CD4-positive, alpha-beta T cell treated with Interleukin-10 for 1 hour (primary cell): ENCODE measurements at places on chromosomes 2 and 18.

GRCh38 chr2:180542511-180542910, 437.9 kb upstream of the UBE2E3 start:
- no peak for DNase-seq

DNA sequence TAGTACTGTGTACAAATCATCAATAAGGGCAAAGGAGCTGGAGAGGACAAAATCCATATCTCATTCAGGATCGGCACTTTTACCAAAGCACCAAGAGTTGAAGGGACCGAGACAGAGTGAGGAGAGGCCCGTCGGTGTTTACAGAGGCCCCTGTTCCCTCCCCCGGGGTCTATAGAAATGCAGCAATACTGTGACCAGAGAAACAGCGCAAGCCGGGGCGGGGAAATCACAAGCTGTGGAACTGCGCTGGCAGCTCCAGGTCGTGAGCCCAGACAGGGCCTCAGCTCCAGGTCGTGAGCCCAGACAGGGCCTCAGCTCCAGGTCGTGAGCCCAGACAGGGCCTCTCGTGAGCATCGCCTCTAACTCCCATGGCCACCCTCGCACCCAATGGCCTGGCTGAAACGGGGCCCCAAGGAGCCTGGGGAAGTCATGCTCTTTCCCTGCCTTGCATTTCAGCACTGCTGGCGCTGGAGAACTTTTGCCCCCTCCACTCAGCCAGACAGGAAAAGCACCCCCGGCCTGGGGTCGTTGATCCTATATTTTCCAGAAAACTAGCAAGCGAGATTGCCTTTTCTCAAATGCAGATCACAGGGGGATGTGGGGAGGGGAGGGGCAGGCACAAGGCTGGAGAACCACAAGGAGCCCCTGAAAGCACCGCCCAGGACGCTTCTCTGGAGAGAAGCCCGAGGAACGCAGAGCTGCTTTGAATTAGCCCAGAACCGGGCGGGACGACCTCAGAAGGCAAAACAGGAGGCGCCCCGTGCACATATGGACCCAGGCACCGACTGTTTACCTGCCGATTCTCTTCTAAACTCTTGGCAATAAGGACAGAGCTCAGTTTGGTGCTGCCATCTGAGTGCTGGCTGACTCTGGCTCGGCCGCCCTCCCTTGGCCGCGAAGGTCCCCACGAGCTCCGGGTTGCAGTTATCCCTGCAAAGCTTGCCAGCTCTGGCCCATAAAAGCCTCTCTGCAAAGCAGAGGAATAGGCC, 223.7 kb downstream of the ACKR3 start:
- DNase-seq, result no peak

DNA sequence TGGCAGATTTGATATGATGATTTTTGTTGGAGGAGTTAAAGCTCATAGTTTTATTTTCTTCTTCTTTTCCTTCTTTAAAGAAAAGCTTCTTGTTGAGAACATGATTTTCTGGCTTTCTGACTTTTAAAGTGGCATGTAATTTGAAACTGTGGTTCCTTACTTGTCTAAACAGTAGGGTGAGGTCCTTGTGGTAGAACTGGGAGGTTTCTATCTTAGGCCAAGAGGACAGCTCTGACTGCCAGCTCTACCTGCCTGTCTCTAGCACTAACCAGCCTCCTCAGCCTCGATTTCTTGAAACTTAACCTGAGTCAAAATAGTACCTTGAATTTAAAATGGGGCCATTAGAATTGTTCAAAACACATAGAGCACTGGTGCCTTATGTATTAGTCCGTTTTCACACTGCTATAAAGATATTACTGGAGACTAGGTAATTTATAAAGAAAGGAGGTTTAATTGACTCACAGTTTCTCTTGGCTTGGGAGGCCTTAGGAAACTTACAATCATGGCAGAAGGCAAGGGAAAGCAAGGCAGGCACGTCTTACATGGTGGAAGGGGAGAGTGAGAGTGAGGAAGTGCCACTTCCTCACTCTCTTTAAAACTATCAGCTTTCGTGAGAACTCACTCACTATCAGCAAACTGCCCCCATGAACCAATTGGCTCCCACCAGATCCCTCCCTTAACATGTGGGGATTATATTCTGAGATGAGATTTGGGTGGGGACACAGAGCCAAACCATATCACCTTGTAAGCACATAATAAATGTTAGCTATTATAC, 119.0 kb downstream of the CERS6 start:
- DNase-seq, result no peak

DNA sequence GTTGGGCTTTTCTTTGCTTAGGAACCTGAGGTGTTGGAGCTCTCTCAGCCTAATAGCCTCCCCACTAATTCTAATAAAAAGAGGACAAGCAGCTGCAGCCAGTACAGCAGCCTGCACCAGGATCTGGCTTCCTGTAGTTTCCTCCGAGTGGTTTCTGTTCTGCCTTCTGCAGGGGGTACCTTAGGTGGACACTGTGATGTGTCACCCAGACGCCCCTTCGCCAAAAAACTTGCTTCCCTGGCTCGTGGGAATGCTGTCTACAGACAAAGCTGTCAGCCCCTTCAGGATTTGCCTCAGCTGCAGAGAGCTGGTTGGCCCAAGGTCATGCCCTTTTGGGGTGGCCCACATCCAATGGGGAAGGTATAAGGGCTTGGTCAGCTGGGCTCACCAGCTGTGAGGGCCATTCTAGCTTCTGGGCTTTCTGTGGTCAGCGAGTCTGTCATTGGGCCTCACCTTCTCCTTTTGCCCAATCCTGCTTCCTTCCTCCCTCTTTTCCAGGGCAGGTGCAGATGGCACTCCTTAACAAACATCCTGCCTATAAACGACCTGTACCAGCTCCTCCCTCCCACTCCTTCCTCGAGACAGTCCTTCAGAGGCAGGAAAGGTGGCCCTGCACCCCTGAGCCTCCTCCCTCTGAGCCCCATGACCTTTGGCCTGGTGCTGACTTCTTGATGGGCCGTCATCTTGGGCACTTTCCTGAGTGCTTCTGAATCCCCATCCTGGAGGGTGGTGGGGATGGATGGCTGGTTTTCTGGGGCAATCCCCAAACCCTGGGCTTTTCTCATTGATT, 44.0 kb upstream of the ROCK2 start:
- DNase-seq, result no peak

GRCh38 chr2:128803222-128803621, 484.6 kb upstream of the HS6ST1 start:
- DNase-seq, result no peak

DNA sequence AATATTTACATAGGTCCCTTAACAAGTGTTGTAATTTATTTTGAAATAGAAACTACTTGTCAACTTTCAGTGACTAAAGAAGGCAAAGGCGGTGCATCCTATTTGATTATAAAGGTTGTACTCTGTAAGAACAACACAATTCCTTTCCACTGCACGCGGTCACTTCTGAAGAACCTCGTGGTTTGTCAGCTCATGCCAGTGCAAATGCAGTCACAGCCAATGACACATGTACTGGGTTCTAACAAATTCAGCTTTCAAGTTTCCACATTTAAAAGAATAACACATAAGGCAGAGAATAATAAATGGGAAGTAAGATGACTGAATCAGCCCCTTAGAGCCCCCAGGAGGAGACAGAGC, 39.7 kb downstream of the CYB5A start:
- no peak for DNase-seq
